ENCODE measurements at places on chromosomes 2 and 18.

- no peak for DNase-seq
Observed at GRCh38 chr18:44716697-44717163, 36.0 kb downstream of the SETBP1 start.

GRCh38 chr2:187034434-187034833 lies 185.5 kb upstream of the ZSWIM2 start:
- DNase-seq: no peak

- no peak for DNase-seq
Observed at GRCh38 chr2:16742026-16742425, 76.4 kb upstream of the CYRIA start.

GRCh38 chr2:45649858-45650811 lies 1.3 kb upstream of the PRKCE start:
- DNase-seq: no peak

DNA sequence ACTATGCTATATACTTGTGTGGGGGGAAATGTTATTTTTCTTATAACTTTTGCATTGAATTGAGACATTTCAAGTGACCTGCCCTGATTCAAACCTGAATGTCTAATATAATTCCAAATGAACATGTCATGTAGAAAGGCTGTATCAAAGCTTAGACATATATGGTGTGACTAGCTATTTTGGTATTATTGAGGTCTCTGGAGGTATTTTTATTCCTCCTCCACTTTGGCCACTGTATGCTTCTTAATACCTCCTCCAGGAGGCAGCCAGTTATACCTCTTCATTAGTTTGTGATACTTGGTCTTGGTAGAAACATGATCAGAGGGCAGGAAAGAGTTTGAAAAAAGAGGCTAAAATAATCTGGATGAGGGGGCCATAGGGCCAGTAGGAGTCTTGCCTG lies 217.1 kb downstream of the TCF4 start:
- DNase-seq: no peak

All from NCI-H1694 (cell line).